ENCODE measurements at places on chromosomes 6 and 20. TPM values are rescaled to one million over a fixed set of nuclear protein-coding genes. Genes with fewer than 3 reads are reported as not detected.

Gene SALL4
- 1.7 TPM for total RNA-seq

- H3K4me1 ChIP-seq, result no peaks in the 10 kb centered on the region
- no peaks in the 10 kb centered on the region for H3K36me3 ChIP-seq
- H3K27me3 ChIP-seq, result peaks cover 16% of the 10 kb centered on the region
- H3K4me3 ChIP-seq, result no peak overlapping the region
Measured at GRCh38 chr6:33860706-33861474, 57.1 kb upstream of the MLN start.

DNA sequence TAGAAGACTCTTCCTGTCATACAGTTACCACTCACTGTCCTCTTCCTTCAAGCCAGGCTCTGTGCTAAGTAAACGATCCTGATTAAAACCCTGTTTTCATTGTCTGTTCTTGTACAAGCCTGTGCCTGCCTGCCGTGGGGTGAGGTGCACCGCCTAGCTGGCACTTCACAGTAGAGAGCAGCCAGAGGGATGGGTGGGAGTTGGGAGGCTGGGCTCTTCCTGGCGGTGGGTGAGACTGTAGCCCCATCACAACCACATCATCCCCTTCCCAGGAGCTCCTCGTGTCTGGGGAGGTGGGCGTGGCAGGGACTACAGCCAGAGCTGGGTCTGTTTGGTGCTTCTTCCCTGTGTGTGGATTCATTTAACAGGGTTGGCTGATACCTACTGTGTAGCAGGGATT, 382.0 kb downstream of the TAF4 start:
- H3K4me1 ChIP-seq, result no peaks in the 10 kb centered on the region
- no peak for DNase-seq
- H3K27me3 ChIP-seq, result peaks cover 84% of the 10 kb centered on the region
- no peak overlapping the region for H3K4me3 ChIP-seq
- H3K27ac ChIP-seq, result no peak overlapping the region
- H3K36me3 ChIP-seq, result no peaks in the 10 kb centered on the region

DNA sequence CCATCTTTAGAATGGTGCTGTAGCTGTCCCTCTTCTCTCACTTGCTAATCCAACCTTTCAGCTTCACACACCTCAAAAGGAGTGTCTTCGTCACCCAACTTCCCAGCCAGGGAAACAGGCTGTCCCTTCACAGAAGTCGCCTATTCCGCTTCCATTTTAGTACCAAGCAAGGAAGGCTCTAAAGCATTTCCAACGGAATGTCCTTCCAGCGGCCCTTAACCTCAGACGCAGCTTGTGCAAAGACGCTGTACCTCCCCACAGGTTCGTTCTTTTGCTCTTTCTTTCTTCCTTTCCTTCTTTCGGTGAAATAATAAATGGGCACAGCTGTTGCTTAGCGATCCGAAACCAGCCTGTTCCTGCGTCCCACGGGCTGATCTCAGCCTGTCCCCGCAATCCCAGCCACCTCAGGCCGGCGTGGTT, 1.5 kb downstream of the PTPRT start:
- peaks cover 71% of the 10 kb centered on the region for H3K27me3 ChIP-seq
- no peaks in the 10 kb centered on the region for H3K4me1 ChIP-seq
- no peak overlapping the region for H3K27ac ChIP-seq
- no peak overlapping the region for H3K4me3 ChIP-seq
- DNase-seq, result no peak

GRCh38 chr20:44070139-44070900, 116.7 kb downstream of the JPH2 start:
- no peaks in the 10 kb centered on the region for H3K36me3 ChIP-seq
- no peak overlapping the region for H3K4me3 ChIP-seq
- H3K27ac ChIP-seq, result no peak overlapping the region
- H3K4me1 ChIP-seq, result peaks cover 17% of the 10 kb centered on the region
- no peaks in the 10 kb centered on the region for H3K27me3 ChIP-seq

DNA sequence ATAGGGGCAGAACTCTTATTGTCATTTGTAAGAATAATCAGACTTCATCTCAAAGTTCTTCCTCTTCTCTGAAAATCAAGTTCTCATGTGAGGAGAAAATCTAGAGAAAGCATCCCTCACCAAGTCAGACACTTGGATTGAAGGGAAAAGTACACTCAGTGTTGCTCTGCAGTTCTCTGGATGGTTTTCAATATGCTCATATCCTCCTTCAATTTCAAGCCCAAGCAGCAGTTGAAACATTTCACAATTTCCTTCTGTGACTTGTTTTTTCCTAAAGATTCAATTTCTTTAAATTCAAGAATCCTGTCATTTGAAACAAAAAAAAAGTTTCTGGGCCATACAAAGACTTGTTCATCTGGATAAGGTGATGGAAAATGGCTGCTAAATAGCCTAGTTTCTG, 140.2 kb upstream of the AHI1 start:
- H3K36me3 ChIP-seq, result no peaks in the 10 kb centered on the region
- H3K4me3 ChIP-seq, result no peak overlapping the region
- no peaks in the 10 kb centered on the region for H3K27me3 ChIP-seq
- no peak overlapping the region for H3K27ac ChIP-seq
- DNase-seq, result no peak

Data from PC-3 (cell line).